Coronary artery (tissue), 2 donors: ENCODE measurements at places on chromosomes 1 and 21.

DNA sequence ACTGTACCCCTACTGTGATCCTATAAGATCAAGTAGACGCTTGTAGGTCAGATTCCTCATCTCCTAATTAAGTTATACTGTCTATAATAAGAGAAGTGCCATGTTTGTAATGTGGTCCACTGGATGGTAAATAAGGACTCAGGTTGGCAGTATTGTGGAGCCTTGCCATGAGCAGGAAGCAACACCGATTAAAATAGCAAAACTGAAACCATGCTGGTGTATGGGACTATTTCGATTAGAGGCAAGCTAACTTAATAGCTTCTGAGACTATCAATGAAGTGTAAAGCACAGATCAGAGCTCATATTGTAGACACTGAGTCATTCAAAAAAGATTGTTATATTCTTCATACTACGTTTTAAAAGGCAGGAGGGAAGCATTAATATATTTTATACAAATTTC, 348.8 kb downstream of the HHAT start:
- no peak for DNase-seq

- no peak for DNase-seq
These were observed 504 bp downstream of the DHRS3 start for GRCh38 chr1:12617511-12617900.

DNA sequence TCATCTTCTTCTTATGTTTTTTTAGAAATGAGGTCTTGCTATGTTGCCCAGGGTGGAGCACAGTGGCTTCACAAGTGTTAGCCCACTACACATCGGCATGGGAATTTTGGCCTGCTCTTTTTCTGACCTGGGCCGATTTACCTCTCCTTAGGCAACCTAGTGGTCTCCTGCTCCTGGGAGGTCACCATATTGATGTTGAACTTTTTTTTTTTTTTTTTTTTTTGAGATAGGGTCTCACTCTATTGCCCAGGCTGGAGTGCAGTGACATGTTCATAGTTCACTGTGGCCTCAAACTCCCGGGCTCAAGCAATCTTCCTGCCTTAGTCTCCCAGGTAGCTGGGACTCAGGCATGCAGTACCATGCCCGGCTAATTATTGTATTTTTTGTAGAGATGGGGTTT, 7.5 kb downstream of the AK2 start:
- no peak for DNase-seq

DNA sequence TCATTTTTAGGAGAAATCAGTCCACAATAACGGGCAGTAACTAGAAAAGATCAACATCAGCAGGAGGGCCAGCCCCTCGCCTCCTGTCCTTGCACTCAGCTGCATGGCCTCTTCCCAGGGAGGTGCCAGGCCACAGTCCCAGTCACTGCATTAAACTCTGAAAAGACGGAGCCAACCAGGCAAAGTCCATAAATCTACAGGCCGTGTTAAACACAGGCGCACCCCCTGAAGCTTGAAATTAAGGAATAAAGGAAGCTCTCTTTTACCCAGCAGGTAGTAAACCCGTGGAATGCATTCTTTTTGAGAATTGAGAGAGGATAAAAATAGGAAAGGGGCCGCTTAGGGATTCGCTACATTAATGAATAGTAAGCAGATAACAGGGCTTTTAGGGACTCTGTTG, 18.4 kb downstream of the H6PD start:
- no peak for DNase-seq

DNA sequence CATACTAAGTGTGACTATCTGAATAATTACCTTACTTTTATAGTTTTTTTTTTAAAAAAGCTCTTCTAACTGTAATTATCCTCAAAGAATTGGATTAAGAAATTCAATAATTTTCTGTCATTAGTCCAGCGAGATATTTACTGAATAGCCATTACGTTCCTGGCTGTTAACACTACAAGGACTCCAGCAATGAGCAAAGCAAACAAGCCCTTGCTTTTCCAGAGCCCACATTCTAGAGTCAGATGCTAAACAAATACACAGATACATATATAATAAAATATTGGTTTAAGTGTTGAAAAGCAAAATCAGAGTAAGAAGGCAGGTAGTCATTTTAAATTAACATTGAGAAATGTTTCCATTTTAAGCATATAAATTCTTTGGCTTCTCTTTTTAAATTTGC, 118.4 kb downstream of the ATF6 start:
- DNase-seq = no peak
